ENCODE measurements at places on chromosomes 11 and 22. TPM values are rescaled to one million over a fixed set of nuclear protein-coding genes. Genes with fewer than 3 reads are reported as not detected.

CATSPERZ gene
- total RNA-seq = not detected

C1QTNF5 gene
- total RNA-seq = 15.7 TPM

RDX gene
- 126 TPM for total RNA-seq

TRPC6 gene
- total RNA-seq = not detected

KCNK7 gene
- total RNA-seq = not detected

MYEOV gene
- 13.5 TPM for total RNA-seq

EFEMP2 gene
- total RNA-seq = 35.0 TPM

UEVLD gene
- 46.6 TPM for total RNA-seq

AQP11 gene
- 2.1 TPM for total RNA-seq

MAP6 gene
- total RNA-seq = 3.2 TPM

CDC42BPG gene
- 9.4 TPM for total RNA-seq

E2F8 gene
- total RNA-seq = 0.65 TPM

WEE1 gene
- 37.8 TPM for total RNA-seq

OR1S2 gene
- not detected for total RNA-seq

MUC2 gene
- total RNA-seq = not detected

ZP1 gene
- total RNA-seq = not detected

CARD16 gene
- 0.50 TPM for total RNA-seq

ZC3H12C gene
- 25.9 TPM for total RNA-seq

OR4D5 gene
- not detected for total RNA-seq

APLNR gene
- not detected for total RNA-seq

ALKBH3 gene
- 22.7 TPM for total RNA-seq

MFRP gene
- total RNA-seq = not detected

RFPL2 gene
- total RNA-seq = 0.10 TPM

RTN4R gene
- total RNA-seq = 1.2 TPM

PDE2A gene
- total RNA-seq = 1.9 TPM

TCF20 gene
- 23.3 TPM for total RNA-seq

UNC93B1 gene
- total RNA-seq = 43.6 TPM

HBG1 gene
- not detected for total RNA-seq

PIK3IP1 gene
- total RNA-seq = 28.5 TPM

RASSF10 gene
- 2.6 TPM for total RNA-seq

MRGPRX2 gene
- total RNA-seq = not detected

OR51B5 gene
- total RNA-seq = not detected

SMDT1 gene
- 4.5 TPM for total RNA-seq

CLDN5 gene
- 1.9 TPM for total RNA-seq

NXPE4 gene
- total RNA-seq = not detected

SORL1 gene
- 3.1 TPM for total RNA-seq

HBG2 gene
- total RNA-seq = not detected

TMEM151A gene
- total RNA-seq = 0.10 TPM

GAL gene
- total RNA-seq = not detected

FAT3 gene
- total RNA-seq = 1.9 TPM

C22orf31 gene
- total RNA-seq = not detected

RAB3IL1 gene
- total RNA-seq = 0.35 TPM

IGSF22 gene
- total RNA-seq = 0.35 TPM

SAA4 gene
- 7.5 TPM for total RNA-seq

TMPRSS6 gene
- total RNA-seq = not detected

A4GALT gene
- 64.8 TPM for total RNA-seq

GGTLC3 gene
- total RNA-seq = not detected
